Stimulated activated CD4-positive, alpha-beta T cell treated with anti-CD3 and anti-CD28 coated beads, Interleukin-2, amount 100 ng/mL, for 24 hours (primary cell): ENCODE measurements at places on chromosomes 7 and 10.

DNA sequence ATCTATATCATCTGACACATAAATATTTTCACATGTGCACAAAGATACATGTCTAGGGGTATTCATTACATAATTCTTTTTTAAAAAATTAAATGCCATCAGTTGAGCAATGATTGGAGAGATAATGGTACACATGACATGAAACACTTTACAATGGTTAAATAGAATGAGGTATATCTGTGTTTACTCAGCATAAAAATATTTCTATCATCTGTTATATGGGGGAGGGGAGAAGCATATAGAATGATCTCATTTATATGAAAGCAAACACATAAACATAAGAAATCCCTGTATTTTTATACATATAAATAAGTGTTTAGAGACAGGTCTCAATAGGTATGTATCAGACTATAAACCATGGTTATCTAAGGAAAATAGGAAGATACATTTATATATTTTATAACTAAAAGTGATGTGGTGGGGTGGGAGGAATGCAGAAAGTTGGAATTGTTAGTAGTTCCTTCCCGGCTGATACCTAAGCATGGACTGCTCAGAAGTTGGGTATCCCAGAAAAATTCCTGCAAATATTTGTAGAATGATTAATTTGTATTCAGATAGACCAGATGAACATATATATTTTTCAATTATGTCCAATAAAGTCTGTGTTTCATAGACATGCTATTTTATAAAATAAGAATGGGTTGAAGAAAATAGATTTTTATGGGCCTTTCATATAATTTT lies 75.1 kb downstream of the SHOC2 start:
- DNase-seq = no peak

GRCh38 chr7:155979566-155979965 lies 167.3 kb upstream of the SHH start:
- DNase-seq = no peak

- no peak for DNase-seq
These were observed 51.0 kb downstream of the BAMBI start for GRCh38 chr10:28728366-28728765.

GRCh38 chr7:103809229-103809994 lies 180.0 kb downstream of the RELN start:
- DNase-seq = no peak

DNA sequence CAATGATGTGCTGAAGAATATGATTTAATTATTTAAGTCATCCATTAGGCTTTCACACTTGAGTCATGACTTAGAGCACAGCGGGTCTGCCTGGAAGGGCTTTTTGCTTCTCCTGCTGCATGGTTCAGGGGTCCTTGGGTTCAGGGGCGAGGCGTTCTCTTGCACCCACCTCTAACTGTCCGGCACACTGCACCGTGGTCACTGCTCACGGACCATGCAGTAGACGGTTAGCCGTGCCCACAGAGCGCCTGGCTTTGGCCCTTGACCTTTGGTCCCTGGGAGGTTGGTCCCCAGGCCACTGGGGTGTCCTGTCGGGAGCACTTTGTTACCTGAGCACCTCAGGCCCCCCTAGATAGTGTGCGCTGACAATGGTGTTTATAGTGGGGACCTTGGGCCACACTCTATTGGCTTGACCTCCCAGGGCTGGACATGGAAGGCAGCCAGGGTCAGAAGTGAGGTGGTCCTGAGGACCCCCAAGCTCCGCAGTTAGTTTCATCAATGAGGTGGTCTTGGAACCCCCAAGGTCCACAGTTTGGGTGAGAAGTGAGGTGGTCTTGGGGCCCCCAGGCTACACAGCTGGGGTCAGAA lies 110.6 kb downstream of the ACTR3B start:
- no peak for DNase-seq
